HEK293T (cell line): ENCODE measurements at places on chromosomes 11 and 22.

DNA sequence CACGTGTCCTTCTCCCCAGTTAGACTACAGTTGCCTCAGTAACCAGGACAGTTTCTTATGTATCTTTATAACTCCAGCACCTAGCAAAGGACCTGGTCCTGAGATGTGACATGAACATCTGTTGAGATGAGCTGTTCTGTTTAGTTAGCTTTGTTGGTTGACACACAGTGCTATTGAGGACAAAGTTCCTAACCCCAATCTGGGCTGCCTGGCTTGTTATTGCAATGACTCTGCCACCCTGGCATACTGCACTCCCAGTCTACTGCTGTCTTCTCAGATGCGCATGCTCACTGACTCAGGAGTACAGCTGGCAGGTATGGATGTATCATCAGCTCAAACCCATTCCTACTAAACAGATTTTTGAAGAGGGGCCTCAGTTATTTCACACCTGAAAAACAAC lies 7.4 kb downstream of the DESI1 start:
- no peak for DNase-seq

DNA sequence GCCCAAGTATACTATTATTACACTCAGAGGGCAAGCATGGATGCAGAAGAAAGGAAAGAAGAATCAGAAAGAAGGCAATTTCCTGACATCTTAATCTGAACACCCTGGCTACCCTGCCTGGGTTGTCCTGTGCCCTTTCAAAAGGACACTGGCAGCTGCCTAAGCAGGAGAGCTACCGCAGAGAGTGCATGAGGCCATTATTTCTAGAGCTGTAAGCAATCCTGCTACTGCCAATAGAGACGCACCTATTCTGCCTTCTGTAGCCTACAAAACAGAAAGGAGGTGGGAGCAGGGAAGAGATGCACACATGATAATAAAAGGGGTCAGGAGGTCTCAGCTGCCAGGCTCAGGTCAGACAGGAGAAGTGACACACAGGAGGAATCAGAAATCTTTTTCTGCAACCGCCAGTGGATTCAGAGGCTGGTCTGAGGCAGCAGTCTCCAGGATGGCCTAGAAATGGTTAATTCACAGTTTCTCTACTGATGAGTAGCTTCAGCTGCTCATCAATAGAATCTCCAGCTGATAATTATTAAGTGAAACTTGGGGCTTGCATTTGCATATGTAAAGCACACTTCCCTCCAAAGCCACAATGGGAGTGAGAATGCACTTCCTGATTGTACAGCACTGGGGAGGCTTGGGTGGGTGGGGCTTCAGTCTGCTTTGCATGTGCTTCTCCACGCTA lies 253.9 kb downstream of the LARGE1 start:
- DNase-seq = no peak

DNA sequence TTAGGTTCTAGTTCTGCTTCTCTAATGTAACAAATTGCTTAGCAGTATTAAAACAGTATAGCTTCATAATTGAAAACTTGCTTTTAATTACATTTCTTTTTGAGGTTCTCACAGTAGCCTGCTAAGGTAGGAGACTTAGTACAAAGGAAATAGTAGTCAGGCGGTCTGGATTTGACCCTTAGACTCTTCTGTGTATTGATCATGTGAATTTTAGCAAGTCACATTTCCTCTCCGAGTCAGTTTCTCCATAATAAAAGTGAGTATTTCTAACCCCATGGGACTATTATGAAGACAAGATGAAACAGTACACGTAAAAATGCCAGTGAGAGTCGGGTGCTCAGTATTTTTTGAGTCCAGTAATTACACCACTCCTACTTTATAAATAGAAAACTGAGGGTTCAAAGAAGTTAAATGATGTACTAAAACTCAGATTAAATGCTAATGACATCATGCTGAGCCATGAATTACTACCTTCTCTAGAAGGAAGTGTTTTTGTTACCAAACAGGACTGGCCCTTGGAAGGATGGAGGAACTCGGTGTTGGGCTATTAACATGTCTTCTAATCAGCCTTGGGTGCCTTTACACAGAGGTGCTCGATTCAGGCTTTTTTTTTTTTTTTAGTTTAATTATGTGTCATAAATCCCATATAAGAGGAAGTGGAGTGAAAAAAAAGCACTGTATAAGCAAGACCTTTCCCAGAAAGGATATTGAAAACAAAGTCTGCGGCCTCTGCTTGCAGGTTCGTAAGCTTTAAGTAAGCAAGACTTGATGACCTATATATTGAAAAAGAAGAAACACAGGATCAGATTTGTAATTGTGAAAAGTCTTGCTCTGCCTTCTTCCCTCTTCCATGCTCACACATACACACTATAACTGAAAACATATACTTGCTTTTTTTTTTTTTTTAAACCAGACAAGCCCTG lies 109.0 kb downstream of the EMSY start:
- no peak for DNase-seq

DNA sequence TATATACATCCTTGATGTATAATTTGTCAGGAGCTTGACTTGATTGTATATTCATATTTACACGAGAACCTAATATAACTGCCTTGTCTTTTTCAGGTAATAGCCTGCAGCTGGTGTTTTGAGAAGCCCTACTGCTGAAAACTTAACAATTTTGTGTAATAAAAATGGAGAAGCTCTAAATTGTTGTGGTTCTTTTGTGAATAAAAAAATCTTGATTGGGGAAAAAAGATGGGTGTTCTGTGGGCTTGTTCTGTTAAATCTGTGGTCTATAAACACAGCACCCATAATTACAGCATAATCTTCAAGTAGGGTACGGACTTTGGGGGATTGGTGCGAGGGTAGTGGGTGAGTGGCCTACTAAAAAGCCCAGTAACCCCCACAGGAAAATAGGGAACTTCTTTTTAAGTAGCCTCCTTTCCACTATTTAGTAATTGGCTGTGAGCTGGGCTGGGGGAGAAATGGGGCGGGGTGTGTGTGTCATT lies 7.5 kb downstream of the MALAT1 start:
- DNase-seq = no peak

DNA sequence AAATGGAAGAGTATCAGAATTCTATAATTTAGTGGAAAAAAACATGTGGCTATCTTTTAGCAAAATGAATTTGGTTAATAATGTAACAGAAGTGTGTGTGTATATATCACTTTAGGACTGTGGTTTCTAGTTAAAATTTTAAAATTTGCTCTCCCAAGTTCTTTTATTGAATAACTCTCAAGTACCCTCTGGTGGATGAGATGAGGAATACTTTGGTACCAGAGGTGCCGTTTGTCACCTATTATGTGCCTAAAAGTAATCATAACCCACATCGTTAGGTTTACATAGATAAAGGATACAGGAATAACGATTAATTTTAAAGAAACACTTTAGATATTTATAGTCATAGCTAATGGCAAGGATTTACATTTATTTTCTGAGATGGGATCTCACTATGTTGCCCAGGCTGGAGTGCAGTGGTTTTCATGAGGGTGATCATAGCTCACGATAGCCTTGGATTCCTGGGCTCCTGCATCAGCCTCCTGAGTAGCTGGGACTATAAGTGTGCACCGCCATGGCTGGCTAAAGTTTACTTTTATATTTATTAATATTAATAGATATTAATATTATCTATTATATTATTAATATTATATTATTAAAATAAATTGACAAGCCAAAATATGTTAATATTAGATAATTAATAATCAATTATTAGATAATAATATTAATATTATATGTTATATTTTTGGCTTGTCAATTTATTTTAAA lies 66.7 kb upstream of the CAPRIN1 start:
- no peak for DNase-seq
